ENCODE measurements at places on chromosomes 11 and 22. TPM values are rescaled to one million over a fixed set of nuclear protein-coding genes. Genes with fewer than 3 reads are reported as not detected.

Gene OR52I1
- not detected for total RNA-seq

Gene ZC3H7B
- total RNA-seq, result 69.2 TPM

Gene WT1
- total RNA-seq, result not detected

Gene DDI1
- not detected for total RNA-seq

Gene GGT5
- total RNA-seq, result 1.6 TPM

Gene OTOG
- total RNA-seq, result 0.13 TPM

Gene RIMBP3B
- total RNA-seq, result 0.51 TPM

Gene CABP4
- not detected for total RNA-seq

Gene CNGA4
- total RNA-seq, result not detected

Gene SCUBE1
- total RNA-seq, result 54.7 TPM

Gene OR51B4
- total RNA-seq, result 0.49 TPM

Gene KRTAP5-8
- total RNA-seq, result not detected

Gene WNT7B
- total RNA-seq, result not detected

Gene RAC2
- total RNA-seq, result 16.6 TPM

Gene APOBEC3G
- 9.0 TPM for total RNA-seq

Gene OR52M1
- total RNA-seq, result not detected

Gene MYRF
- total RNA-seq, result 1.5 TPM

Gene CD82
- 16.1 TPM for total RNA-seq

Gene TPBGL
- total RNA-seq, result 7.0 TPM

Gene RASL10A
- total RNA-seq, result 30.1 TPM

Gene MUC15
- total RNA-seq, result not detected

Gene ROBO4
- total RNA-seq, result 28.8 TPM

Gene NXPE2
- total RNA-seq, result 0.33 TPM

Gene DNAJC24
- total RNA-seq, result 11.1 TPM

Gene ARL2
- 66.4 TPM for total RNA-seq

Gene UCP2
- 12.8 TPM for total RNA-seq

Gene MICAL2
- 21.7 TPM for total RNA-seq

Gene ATG2A
- 22.4 TPM for total RNA-seq

Gene ALDH3B2
- total RNA-seq, result 0.72 TPM

Gene IFITM10
- 0.64 TPM for total RNA-seq

Gene MOGAT2
- not detected for total RNA-seq

Gene DYNC2H1
- total RNA-seq, result 7.9 TPM

Gene OLFML1
- 0.33 TPM for total RNA-seq

Gene C11orf16
- total RNA-seq, result not detected

Gene DEPDC7
- total RNA-seq, result 0.74 TPM

Gene KCTD14
- 0.97 TPM for total RNA-seq

Gene RNF214
- 37.1 TPM for total RNA-seq

Gene ART5
- 9.7 TPM for total RNA-seq

Gene ELF5
- not detected for total RNA-seq

Gene MRGPRF
- 0.54 TPM for total RNA-seq

Gene MYEOV
- total RNA-seq, result not detected

Gene PHETA2
- total RNA-seq, result 3.5 TPM

Gene BRSK2
- total RNA-seq, result 4.0 TPM

Gene TMEM191C
- total RNA-seq, result 0.92 TPM
